Brain pericyte (primary cell): ENCODE measurements at places on chromosomes 3 and 15.
A peak's percentile ranks its signal among the peaks of the same experiment; 100 is the strongest.

DNA sequence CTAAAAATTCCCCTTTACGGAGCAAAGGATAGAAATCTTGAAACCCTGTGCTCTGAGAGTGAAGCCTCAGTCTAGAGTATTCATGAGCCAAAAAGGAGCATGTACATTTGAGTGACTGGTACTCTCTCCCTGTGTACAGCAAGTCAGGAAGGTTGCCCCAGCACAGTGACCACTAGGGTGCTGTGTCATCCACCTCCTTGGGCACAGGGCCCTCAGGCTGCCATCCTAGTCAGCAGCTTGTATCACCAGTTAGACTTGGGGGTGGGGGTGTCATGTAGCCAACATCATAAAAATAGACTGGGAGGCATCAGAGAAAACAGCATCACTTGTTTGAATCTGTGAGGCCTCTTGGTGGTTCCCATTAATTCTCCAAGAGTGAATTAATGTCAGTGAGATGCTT, 12.0 kb downstream of the NME9 start:
- DNase-seq = no peak

GRCh38 chr3:3714572-3714971, 84.7 kb upstream of the LRRN1 start:
- DNase-seq = no peak

- DNase-seq = no peak
These were observed 65.4 kb upstream of the ZNF148 start for GRCh38 chr3:125440559-125440955.

DNA sequence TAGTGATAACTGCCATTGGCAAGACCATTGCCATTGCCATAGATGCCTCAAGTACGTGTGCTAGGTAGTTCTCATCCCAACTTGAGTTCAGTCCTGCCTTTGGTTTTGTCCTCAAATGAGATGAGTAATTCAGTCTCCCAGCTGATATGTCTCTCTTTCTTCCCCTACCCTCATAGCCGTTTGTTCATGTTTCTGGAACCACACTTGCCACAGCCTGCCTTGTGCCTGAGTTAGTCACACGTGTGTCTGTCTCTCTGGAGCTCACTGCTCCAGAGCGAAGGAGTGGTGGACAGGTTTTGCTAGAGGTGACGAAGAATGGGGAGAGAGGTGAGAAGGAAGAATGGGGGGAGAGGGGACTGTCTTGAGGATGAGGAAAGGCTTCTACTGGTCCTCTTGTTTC, 88.0 kb upstream of the IGF1R start:
- no peak for DNase-seq

- no peak for DNase-seq
These were observed 257.8 kb downstream of the PLCL2 start for GRCh38 chr3:17142516-17142915.

- no peak for DNase-seq
These were observed 33.4 kb downstream of the LINGO1 start for GRCh38 chr15:77599357-77599756.

DNA sequence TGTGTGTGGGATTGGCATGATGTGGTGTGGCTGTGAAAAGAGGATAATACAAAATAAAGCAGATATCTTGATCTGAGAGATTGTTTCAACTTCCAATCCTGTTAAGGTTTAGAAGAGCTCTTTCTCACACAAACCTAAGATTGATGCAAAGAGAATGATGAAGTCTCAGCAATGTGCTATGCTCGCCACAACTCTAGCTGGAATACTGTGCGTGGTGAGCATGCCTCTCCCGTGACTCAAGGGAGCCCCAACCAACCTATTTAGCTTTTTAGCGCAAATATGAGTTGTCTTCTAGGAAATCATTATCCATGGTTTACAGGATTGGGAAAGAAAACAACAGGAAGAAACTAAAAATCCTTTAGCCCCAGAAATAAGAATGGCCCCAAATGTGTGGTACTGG, 28.5 kb downstream of the BTLA start:
- DNase-seq = no peak

GRCh38 chr15:98729446-98730042, 81.2 kb downstream of the IGF1R start:
- DNase-seq = no peak

DNA sequence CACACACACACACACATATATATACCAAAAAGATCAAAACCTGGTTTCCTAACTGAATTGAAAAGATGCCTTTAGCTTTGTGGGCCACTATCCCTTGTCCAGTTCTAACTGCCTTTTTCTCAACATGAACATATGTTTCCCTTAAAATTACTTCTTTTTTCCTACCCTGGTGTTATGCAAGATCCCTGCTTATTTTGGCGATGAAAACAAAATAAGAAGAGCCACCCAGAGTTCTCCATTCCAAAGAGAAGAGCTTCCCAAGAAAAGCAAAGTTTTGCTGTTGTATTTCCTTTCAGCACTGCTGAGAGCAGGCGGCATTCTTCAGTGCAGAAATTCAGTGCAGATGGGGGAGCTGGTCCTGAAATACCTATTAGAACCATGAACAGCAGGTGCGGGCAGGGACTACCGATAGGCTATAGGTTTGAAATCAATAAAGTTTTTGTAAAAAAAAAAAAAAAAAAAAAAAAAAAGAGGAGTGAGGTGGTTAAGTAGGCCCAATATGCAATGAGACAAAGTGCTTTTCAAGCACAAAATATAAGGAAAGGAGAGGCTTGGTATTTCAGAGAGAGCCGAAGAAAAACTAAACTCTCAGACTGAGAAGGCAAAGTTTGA, 238.0 kb downstream of the FOXP1 start:
- peak; percentile 48 for DNase-seq

DNA sequence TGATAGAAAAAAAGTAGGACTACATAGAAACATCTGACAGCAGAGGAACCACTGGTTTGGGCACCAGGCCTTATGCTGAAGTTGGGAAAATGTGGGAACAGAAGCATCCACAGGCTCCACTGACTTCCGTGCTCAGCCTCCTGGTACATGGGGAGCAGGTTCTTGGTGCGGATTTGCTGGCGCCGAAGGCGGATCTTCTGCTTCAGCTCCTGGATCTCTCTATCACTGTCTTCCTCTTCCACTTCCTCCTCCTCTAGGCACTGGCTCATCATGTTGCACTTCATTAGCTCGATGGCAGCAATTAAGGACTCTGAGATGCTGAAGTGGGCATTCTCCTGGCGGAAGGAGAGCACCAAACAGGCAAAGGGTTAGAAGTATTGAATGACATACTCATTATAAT, 42.5 kb downstream of the RUBCN start:
- no peak for DNase-seq

- DNase-seq = no peak
These were observed 199.4 kb downstream of the CLSTN2 start for GRCh38 chr3:140134231-140134965.

GRCh38 chr3:40994611-40995010, 204.7 kb upstream of the CTNNB1 start:
- DNase-seq = no peak

GRCh38 chr3:52820736-52821135, 9.7 kb downstream of the ITIH4 start:
- no peak for DNase-seq

- no peak for DNase-seq
These were observed 631.1 kb upstream of the CFAP20DC start for GRCh38 chr3:59680919-59681318.

- peak; percentile 58 for DNase-seq
These were observed 35.6 kb upstream of the GYG1 start for GRCh38 chr3:148955544-148956346.

- no peak for DNase-seq
These were observed 17.3 kb downstream of the ZBTB38 start for GRCh38 chr3:141385406-141386125.

- DNase-seq = no peak
These were observed 54.7 kb downstream of the FAM98B start for GRCh38 chr15:38508647-38509046.

DNA sequence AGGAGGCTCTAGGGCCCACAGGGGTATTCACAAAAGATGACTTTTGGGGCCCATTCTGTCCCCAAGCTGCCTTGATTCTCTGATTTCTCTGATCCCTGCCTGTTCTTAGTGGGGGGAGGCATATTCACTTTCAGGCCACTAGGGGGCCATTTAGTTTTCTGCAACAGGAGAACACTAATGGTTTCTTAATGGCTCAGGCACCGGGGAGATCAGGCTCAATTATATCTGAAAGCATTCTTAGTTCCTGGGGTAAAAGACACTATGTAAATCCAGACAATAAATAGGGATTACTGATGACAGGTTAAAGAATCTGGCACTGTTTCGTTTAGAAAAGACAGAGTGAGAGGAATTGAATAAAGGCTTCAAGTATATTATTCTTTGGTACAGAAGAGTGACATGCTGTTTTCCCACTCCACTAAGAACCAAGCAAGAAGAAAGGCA, 2.5 kb upstream of the INAFM2 start:
- no peak for DNase-seq

- no peak for DNase-seq
These were observed 61.7 kb downstream of the IL1RAP start for GRCh38 chr3:190575437-190576185.

DNA sequence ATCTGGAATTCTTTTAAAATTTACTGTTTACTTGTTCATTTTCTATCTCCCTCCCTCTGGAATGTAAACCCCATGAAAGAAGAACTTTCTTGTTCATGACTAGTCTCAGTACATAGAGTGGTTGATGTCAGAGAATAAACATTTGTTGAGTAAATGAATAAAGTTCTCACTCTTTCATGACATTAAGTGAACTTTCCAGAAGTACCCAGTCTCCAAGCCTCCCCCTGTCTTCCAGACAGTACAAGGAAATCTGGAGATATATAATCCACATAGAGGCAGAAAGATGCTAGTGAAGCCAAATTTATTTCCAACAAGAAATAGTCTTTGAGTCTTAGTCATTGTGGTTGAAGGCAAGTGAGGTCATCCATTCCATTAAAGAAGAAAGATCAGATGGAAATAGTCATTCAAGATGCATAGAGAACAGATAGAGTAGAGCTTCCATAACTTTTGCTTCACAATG, 71.5 kb upstream of the GALNT15 start:
- DNase-seq = no peak

- DNase-seq = no peak
These were observed 192.4 kb downstream of the FHIT start for GRCh38 chr3:61058836-61059235.

DNA sequence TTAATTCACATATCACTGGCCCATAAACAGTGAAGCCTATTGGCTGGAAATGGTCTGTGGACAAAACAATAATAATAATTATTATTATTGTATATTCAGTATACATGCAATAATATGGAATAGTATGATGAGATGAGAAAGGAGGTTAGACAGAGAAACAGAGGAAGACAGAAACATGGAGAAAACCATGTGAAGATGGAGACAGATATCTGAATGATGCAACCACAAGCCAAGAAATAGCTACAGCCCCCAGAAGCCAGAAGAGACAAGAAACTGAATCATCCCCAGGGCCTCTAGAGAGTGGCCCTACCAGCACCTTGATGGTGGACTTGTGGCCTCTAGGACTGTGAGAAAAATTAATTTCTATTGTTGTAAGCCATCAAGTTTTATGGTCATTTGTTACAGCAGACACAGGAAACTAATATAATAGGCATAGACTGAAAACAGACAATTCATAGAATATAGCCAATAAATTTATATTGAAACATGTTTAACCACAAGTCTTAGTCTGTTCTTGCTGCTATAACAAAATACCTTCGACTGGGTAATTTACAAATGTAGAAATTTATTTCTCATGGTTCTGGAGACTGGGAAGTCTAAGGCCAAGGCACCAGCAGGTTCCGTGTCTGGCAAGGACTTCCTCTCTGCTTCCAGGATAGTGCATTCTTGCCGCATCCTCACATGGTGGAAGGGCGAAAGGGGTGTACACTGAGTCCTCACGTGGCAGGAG, 31.6 kb downstream of the MCF2L2 start:
- DNase-seq = no peak

GRCh38 chr15:82540984-82541431, 751 bp upstream of the RPS17 start:
- DNase-seq = peak; percentile 16

DNA sequence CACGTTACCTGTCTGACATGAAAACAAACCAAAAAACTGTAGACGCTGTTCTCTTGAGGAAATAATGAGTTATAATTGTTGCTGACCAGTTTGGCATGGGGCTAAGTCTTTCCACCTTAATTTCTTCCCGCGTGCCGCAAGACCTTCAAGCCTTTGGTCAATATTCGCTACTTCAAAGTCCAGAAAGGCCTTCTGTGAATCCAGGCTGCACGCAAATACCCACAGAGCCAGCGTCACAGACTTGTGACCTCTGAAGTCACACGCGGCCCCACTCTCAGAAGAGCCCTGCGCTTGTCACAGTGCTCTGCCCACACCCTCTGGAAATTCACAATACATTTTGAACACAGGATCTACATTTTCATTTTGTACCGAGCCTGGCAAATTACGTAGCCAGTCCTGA, 275.2 kb downstream of the SHQ1 start:
- DNase-seq = no peak

DNA sequence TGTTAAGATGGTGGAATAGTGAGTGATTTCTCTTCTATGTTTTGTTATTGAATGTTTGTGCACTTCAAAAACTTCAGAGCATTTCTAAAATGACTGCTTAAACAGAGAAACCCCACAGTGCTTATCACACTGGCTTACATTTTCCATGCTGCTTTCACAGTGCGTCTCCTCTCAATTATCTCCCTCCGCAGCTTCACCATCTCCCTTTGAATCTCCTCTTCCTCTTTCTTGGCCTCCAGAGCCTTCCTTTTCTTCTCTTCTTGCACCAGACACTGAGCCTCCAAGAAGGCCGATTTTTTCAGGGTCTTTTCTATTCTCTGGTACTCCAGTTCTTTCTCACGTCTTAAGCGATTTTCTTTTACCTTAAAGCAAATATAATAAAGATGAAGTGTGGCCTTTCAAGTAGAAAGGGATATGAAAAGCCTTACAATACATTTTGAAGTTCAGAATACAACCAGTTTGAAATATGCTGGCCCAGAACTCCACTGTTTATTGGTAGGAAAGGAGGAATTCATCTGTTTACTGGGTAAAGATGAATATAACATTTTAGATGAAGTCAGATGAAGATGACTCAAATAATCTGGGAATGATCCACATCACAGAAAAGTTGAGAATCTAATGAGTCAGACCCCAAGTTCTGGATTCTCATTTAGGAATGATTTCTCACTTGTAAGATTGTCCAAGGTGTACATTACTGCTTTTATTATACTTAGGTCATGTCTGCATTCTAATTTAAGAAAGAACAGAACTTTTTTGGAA, 21.4 kb downstream of the CCDC191 start:
- DNase-seq = no peak

- DNase-seq = peak; percentile 15
These were observed 24.5 kb upstream of the EBLN2 start for GRCh38 chr3:73036694-73037591.
